ENCODE measurements at places on chromosomes 4 and X.

DNA sequence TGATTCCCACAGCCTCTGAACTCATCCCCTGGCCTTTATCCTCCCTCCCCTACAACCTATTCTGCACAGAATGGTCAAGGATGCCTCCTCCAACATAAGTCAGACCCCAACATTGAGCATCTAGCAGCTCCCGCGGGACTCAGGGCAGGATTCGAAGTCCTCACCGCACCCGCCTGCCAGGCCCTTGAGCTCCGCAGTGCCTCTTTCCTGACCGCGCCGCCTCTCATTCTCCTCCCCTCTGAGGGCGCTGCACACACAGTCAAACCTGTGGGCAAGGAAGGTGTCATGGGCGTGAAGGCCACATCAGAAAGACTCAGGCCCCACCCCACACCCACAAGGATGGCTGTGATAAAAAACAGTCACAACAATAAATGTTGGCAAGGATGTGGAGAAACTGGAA is 84.1 kb downstream of the CPZ start:
- DNase-seq: no peak

DNA sequence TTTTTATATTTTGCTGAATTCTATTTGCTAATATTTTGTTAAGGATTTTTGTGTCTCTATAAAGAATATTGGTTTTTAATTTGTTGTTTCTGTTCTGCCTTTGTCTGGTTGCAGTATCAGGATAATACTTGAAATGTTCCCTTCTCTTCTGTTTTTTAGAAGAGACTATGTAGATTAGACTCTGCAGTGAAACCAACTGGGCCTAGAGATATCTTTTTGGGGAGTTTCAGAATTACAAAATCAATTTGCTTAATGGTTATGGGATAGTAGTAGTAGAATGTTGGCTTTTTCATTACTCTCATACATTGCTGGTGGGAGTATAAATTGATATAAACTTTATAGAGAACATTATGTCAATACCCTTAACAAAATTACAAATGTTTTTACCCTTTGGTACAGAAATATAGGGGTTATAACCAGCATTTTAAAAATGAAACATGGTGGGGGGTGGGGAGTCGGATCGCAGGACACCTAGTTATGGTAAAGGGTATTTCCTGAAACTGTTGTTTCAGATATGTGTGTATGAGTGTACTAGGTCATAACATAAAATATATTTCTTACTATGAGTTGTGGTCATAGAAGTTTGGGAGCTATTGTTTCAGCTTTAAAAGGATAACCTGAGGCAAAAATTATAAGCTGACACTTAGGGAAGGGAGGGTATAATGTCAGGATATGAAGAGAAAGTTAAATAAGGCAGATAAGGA is 29.0 kb downstream of the CLOCK start:
- no peak for DNase-seq

DNA sequence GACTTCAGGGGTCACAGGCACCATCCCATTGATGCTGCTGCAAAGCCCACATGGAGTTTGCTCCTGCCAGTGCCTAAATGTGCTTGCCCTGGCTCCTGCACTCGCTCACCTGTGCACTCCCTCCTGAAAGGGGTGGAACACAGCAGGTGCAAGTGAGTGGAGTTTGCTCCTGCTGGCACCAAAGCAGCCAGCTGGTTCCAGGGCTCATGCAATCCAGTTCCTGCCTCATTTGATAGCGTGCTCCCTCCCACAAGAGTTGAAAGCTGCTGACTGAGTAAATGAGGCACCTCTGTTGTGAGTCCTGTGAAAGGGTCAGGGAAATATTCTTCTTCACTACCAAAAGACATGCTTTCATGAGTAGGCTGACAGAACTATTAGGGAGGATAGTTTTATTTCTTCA is 30.5 kb downstream of the CXCL8 start:
- no peak for DNase-seq

- DNase-seq: no peak
Observed at GRCh38 chrX:20681683-20682082, 415.0 kb upstream of the RPS6KA3 start.

DNA sequence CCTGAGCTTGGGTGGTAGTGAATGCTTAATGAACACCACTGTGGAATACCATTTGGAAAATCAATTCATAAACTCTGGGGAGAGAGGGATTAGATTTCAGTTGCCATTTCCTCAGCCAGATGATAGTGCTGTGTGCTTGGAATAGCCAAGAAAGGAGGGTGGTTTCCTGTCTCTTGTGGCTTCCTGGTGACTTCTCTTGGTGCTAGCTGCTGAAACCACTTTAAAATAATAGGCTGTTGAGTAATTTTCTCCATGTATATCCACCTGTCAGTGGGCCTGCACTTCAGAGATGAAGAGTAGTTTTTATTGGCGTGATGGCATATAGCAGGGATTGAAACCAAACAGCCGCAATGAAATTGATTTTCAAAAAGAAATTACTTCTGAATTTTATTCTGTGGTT is 11.8 kb downstream of the EDA start:
- DNase-seq: no peak

DNA sequence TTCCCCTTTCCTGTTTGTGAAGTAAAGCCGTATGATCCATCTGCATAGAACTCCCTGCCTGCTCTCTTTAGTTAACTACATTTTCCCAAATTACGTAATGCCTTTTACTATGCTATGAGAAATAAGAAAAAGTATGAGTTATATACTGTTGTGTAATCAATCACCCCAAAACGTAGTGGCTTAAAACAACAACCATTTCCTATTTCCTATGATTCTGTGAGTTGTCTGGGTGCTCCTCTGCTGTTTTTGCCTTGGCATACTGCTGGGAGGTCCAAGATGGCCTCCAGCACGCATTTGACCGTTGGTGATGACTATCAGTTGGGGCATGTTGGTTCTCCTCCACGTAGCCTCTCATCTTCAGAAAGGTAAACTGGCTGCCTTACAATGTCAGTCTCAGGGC is 39.8 kb downstream of the BBS12 start:
- DNase-seq: no peak

- no peak for DNase-seq
Observed at GRCh38 chrX:86329174-86329573, 180.9 kb downstream of the DACH2 start.

GRCh38 chr4:171025343-171025742 is 787.9 kb upstream of the GALNTL6 start:
- no peak for DNase-seq

GRCh38 chrX:129982300-129983251 is at the start of gene BCORL1:
TSS of gene BCORL1 (plus strand) at chrX:129982635. CDS start at chrX:130005232, 22,597 bp downstream.
- DNase-seq: peak; percentile 47

DNA sequence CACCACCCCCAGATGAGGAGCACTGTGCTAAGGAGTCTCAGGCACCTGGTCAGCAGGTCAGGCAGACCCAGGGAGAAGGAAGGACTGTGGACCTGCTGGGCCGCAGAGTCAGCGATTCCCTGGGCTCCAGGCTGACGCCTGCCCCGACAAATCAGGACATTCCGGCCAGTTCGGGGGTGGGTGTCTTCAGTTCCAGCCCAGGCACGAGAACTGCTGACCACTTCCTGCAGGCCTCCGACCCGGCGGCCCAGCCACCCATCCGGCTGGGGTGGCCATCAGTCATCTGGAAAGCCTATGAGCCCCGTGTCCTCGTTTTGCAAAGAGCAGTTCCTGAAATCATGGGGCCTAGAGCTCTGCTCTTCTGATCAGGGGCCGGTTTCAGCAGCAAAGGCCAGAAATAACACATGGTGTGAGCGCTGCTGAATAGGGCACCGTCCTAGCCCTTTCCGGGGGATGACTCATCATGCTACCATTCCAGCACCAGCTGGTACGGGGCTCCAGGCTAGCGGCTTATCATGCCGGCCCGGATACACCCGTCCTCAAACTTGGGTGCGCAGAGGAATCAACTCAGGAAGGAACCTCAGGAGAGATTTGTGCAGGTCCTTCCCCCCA is 7.8 kb upstream of the SH3TC1 start:
- peak; percentile 95 for DNase-seq

DNA sequence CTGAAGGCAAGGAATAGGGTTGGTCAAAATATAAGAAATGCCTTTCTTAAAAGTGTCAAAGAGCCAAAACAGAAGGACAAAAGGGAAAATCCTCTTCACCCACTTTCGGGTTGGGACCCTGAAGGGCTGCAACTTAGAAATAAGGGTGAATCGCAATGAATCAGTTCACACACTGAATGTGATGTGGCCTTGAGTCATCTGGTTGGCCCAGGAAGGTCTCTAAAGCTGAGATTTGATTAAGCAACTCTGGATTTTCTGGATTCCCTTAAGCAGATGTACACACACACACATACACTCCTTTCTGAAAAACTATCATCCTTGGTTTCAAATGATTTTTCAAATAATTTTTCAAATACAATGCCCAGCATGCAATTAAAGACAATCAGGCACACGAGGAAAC is 13.1 kb downstream of the TAB3 start:
- peak; percentile 33 for DNase-seq

DNA sequence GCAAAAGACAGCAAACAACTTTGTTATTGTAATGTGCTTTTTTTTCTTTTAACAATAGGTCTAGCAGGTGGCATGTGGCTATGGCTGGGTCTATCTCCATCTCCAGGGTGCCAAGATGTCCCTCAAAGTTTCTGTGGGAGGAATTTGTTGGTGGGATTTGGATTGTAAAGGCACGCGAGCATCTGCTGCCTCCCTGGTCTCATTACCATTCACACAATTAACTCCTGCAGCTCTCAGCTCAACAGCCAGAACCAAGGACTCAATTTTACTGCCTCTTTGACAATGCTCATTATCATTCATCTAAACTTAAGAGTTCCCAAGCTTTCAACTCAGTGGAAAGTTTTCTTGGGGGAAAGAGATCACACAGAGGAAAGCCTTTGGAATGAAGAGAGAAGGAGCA is 10.9 kb upstream of the PCDH18 start:
- DNase-seq: no peak

DNA sequence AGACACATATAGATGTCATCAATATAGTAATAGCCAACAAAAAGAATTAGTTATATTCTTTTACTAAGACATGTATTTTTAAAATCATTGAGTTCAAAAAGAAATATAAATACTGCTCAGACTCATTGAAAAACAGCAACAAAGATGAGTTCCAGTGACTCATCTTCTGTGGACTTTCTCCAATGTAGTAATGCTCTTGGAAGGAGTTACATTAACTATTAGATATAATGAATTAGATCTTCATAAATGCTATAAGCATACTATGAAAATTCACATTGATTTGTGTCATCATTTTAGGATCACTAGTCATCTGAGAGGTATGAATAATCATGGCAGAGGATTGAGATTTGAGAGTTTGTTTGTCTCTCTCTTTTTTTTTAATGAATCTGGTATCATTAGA is 547.8 kb upstream of the PCDH7 start:
- no peak for DNase-seq

DNA sequence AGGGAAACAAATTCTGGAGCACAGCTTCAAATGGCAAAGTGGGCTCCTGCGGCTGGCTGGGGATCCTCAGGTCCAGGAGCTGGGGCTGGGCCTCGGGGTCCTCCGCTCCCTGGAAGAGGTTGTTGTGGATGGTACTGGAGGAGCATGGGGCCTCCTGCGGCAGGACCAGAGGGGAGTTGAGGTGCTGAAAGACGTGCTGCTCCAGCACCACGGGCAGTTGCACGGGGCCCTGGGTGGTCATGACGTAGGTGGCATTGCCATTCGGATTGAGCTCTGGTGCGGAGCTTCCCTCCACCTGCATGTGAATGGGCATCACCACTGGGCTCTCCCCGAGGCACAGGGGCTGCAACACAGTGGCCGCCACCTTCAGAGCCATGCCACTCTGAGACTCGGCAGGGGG is 59.7 kb downstream of the RAI2 start:
- DNase-seq: no peak

- DNase-seq: peak; percentile 28
Observed at GRCh38 chr4:5747738-5748375, 36.9 kb downstream of the EVC start.

- DNase-seq: peak; percentile 53
Observed at GRCh38 chrX:130916636-130917422, 13.8 kb upstream of the ENOX2 start.

- DNase-seq: peak; percentile 40
Observed at GRCh38 chr4:40292313-40292759, 42.8 kb upstream of the CHRNA9 start.

GRCh38 chrX:18885328-18886004 is 98.4 kb downstream of the PHKA2 start:
- DNase-seq: no peak

DNA sequence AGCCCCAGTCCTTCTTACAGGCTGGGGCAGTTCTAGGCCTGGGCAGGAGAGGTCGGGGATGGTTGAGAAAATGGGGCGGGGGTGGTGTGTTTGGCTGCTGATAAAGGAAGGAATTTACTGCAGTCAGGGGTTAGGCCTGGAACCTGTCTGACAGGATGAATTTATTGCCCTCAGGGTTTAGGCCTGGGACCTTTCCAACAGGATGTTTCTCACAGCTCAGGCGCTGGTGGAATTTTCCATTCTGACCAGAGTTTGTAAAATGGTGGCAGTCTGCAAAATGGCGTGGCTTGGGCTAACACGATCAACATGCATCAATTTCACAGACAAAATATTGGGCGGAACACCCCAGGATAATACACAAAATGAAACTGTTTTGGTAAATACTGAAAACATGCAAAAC is 83.5 kb upstream of the SPIN4 start:
- DNase-seq: peak; percentile 0

GRCh38 chr4:13988353-13989305 is 361.1 kb upstream of the BOD1L1 start:
- no peak for DNase-seq

DNA sequence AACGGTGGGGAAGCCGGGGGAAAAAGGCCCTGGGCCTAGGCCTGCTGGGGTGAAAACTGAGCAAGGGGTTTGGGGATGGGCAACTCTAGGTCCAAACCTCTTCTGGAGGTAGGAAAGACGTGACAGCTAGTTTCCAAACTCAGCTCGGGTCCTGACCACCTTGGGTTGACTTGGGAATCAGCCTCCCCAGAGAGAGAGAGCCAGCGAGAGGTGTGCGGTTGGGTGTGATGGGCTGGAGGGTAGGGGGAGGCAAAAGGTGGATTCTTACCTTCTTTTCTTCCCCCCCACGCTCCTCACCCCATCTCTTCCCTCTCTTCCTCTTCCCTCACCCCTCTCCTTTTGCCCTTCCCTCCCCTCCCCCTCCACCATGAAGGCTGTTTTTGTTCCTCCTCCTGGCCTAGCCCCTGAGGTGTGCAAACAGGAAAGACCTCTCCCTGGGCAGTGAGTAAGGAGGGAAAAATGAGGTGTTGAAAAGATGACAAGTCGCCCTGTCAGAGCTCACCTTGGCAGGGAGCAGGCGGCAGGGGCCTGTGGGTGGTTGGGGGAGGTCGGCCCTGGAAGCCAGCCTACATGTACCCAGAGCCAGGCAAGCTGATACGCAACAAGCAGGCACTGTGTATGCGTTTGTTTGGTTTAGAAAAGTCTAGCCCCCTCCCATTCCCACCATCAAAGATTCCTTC is 14.8 kb downstream of the PJA1 start:
- no peak for DNase-seq

DNA sequence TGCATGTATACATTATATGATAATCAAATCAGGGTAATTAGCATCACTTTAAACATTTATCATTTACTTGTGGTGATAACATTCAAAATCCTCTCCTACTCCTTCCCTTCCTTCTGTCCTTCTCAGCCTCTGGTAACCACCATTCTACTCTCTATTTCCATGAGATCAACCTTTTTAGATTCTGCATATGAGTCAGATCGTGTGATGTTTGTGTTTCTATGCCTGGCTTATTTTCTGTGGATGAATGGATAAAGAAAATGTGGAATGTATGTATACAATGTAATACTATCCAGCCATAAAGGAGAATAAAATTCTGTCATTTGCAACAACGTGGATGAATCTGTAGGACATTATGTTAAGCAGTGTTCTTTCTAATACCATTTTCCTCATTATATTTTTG is 123.9 kb downstream of the NAA11 start:
- no peak for DNase-seq

All from kidney capillary endothelial cell (primary cell).